ENCODE measurements at places on chromosomes 2 and 18.

- H3K27me3 ChIP-seq, result peaks cover 4% of the 10 kb centered on the region
- DNase-seq, result no peak
- H3K27ac ChIP-seq, result no peak overlapping the region
- H3K4me3 ChIP-seq, result no peak overlapping the region
- H3K36me3 ChIP-seq, result no peaks in the 10 kb centered on the region
Measured at GRCh38 chr2:226187616-226188015, 612.0 kb downstream of the IRS1 start.

DNA sequence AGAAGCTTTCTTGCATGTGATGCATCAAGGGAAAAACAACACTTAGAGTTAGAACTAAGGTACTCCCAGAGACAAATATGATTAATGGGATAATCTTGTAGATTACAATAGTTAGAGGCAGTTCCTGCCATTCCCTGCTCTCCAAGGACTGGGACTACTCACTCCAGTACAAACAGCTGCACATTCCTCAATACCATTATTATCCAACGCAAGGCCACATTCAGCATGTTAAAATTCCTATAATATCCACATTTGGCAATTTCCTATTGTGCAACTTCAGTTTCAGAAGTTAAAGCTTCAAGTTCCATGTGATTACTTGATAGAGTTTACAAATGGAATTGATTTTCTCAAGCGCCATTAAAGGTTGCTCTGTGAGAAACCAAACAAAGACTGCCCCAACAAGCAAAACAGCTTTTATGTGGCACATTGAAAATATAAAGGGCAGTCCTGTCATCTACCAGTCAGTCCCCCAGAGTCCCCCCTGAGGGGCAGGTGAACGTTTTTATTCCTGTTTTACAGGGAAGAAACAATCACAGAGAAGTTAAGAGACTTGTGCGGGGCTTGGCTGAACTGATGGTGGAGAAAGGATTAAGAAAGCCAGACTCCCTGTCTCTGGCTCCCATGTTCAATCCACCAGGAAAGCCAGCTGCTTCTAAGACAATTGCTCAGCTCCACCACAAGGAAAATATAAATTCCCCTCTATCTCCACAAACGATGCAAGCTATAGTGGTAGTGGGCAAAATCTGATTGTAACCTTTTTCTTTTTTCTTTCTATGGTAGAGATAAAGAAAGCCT is 72.6 kb downstream of the TXNL1 start:
- DNase-seq, result no peak
- no peaks in the 10 kb centered on the region for H3K4me1 ChIP-seq
- no peaks in the 10 kb centered on the region for H3K36me3 ChIP-seq
- H3K4me3 ChIP-seq, result no peak overlapping the region
- no peaks in the 10 kb centered on the region for H3K27me3 ChIP-seq

- DNase-seq, result no peak
- H3K27me3 ChIP-seq, result peaks cover 3% of the 10 kb centered on the region
- no peak overlapping the region for H3K27ac ChIP-seq
- H3K4me3 ChIP-seq, result no peak overlapping the region
- H3K4me1 ChIP-seq, result no peaks in the 10 kb centered on the region
- no peaks in the 10 kb centered on the region for H3K36me3 ChIP-seq
Measured at GRCh38 chr2:47580855-47581600, 178.1 kb downstream of the MSH2 start.

GRCh38 chr2:74037379-74037860 is 52.7 kb downstream of the TET3 start:
- peaks cover 90% of the 10 kb centered on the region for H3K4me1 ChIP-seq
- DNase-seq, result no peak
- H3K27me3 ChIP-seq, result no peaks in the 10 kb centered on the region
- H3K36me3 ChIP-seq, result peaks cover 7% of the 10 kb centered on the region
- H3K4me3 ChIP-seq, result peak overlapping the region; percentile 62
